ENCODE measurements at places on chromosomes 6 and 20.

DNA sequence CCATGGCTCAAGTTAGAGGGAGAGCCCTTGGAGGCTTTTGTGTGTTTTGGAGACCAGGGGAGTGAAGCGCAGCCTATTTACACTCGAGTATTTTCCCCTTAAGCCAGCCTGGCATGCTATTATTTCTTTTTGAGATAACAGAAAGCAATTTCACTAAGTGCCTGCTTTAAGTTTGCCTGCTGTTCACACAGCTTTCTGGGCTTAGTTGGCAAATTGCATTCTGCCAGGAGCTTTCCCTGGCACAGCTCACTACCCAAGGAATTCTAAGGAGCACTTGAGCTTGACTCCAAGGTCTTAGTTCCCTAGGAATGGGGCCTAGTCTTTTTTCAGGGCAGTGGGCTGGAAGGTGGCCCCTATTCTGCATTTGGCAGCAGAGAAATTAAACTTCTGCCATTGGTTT, 19.0 kb upstream of the ASXL1 start:
- DNase-seq, result no peak

DNA sequence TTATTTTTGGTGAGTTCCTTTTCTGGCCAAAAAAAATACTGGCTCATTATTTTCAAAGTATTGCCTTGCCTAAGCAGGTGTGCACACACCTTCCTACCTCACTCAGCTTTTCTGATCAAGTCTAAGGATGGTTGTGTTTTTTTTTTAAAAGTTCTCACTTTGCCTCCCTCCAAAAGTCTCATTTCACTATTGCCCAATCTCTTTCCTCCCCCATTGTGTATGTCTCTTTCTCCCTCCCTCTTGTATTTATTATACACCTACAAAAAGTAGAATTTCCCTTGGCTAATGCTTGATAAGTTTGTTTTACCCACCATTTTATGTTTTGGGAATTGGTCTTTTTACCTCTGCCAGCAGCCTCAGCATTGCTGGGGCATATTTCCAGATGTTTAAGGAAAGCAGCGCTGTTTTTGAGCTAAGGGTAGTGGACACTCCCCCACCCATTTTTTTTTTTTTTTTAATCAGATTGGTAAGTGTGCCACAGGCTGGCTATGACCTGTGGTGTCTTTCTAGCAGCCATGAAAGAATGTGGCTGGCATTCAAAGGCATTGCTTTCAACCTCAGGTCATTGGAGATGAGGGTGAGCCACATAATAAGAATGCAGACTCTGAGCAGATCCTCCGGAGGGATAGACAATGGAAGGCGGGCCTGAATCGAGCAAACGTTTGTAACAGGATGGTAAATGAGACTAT, 668.6 kb downstream of the UTRN start:
- DNase-seq, result no peak

GRCh38 chr20:49813305-49813974, 812 bp downstream of the SLC9A8 start:
- no peak for DNase-seq

GRCh38 chr20:39082622-39083398, 120.7 kb downstream of the DHX35 start:
- DNase-seq, result no peak

DNA sequence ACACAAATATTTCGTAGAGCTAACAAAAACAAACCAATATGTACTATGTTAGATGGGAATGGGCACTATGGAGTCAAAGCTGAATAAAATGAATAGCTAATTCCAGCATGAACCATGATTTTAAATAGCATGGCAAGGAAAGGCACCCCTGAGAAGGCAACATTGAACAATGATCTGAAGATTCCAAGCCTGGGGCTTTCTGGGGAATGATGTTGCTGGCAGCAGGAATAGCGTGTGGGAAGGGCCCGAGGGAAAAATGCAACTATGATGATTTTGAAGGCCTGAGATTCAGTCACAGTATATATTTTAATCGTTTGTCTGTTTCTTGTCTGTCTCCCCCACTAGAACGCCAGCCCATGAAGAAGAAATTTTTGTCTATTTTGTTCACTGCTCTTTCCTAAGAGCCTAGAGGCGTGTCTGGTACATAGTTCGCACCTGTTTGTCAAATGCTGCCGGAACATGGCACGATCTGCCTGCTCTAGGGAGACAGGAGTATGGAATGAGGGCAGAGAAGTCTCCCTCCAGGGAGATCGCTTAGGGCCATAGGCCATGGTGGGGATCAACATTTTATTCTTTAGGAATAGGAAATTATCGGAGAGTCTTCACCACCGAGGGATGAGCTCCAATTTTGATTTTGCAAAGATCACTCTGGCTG, 84.8 kb upstream of the EYA2 start:
- DNase-seq, result no peak

DNA sequence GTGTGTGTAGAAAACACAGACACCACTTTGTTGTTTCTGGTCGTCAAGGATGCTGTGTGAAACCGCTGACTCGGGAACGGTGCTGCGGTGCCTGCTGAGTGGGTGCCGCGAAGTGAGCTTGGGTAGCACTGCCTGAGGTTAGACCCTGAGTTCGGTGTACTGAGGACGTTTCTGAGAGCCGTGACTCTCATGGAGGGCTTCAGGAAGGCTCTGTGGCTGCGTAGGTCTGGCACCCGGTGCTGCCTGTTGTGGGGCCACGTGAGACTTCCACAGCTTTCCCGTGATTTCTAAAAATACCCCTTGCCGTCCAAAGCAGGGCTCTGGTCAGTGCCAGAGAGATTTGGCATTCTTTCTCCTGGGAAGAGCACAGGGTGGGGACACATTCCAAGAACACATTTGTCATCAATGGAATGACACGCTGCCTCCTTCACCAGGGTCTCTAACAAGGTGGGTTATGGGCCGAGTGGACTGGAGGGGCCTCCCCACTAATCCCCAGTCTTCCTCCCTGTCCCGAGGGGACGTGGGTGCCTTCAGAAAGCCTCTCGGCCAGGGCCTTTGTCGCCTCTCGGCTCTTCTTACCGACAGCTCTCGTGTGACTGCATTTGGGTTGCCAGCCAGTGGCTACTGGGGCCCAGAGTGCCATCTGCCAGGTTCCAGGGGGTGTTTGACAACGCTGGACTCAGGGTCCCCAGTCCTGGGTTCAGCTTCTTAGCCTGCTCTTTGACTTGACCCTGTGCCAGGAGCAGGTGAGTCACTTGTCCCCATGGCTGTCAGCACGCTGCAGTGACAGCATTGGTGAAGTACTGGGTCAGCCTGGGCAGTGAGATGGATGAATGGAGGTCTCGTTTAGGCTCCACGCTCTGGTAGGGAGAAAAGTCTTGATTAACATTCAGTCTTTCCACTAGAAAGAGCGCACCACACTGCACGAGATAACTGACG, 62.2 kb downstream of the SYNJ2 start:
- DNase-seq, result no peak

GRCh38 chr6:16274483-16274882, 36.1 kb downstream of the GMPR start:
- DNase-seq, result no peak

DNA sequence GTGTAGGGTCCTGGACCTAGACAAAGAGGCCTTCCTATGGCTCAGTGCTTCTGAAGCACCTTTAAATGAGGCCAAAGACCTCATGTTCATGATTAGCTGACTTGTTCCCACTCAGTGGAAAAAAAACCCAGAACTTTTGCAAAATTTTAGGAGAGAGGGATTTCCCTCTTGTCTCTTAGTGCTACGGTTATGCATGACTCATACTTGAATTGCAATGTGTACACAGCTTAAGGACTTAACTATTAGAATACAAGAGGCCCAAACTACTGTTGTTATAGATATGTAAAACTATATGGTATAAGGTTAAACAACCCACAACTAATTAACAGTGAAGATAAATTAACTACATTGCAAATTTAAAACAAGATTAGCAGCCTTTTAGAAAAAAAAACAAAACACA, 32.3 kb upstream of the HLA-A start:
- DNase-seq, result no peak

GRCh38 chr6:129191235-129191634, 308.3 kb downstream of the LAMA2 start:
- no peak for DNase-seq

DNA sequence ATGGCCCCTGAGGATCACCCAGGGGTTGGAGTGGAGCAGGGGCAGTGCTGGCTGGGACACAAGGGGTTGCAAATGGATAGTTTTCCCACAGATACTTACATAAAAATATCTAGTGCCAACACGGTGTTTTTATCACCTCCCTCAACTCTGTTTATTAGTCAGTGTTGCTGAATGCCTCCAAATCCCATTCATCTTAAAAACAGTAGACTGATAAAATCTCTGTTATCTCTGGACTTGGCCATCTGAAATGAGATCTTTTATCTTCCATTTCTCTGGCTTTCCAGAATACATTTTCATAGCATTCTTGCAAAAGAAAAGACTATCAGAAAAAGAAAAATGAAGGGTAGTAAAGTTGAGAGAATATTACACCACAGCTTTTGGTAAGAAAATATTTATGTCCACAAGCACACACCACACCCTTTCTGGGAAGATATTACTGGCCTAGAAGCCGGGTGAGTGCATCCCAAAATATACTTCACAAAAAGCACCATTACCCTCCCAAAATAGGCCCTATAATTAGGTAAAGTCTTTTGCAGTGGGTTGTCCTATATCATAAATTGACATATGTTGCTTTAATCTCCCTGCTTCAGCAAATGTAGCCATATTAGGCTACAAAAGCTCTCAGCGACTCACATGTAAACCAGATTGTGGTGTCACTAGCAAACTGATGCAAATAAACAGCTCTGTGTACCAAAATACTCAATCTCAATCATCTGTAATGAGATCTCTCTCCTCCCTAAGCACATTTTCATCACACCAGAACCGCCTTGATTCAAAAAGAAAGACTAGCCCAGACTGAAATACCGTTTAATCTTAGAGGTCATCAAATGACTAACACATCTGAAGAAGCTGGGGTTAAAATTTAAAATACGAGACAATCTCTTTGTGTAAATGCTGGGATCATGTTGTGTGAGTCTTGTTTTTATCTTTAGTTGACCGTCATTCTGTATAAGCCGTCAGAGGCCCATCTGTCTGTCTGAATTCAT, 96.7 kb downstream of the FYN start:
- DNase-seq, result no peak

DNA sequence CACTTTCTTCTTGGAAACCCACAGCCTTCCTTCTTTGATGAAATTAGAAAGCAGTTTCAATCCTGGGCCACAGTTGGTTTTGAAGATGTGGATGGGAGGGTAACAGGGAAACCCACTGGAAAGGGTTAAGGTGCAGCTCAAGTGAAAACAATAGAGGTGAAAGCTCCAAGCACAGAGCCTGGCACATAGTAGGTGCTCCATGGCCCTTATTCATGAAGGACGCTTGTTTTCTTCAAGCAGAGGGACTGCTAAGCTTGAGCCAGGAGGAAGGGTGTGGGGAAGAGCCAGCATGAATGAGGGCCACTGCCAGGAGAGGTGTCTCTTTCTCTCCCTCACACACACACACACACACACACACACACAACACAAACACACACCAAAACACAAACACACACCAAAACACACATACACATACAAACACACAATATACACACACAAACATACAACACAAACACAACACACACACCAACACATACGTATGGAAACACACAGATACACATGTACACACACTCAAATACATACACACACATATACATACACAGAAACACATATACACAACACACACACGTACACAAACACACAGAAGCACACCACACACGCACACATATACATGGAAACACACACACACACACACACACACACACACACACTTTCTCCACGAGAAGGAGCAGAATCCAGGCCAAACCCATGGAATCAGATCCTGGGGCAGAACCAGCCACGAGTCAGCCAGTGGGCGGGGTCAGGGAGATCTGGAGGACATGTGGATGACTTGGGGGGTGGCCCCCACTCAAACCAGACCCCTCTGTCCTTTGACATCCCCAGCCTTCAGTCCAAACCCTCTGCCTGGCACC, 23.7 kb upstream of the RBPJL start:
- DNase-seq, result no peak

- DNase-seq, result no peak
Measured at GRCh38 chr6:37172912-37173492, 3.0 kb downstream of the PIM1 start.

GRCh38 chr6:11813606-11814005, 35.0 kb upstream of the ADTRP start:
- DNase-seq, result no peak

- no peak for DNase-seq
Measured at GRCh38 chr6:37309046-37309445, 44.7 kb upstream of the RNF8 start.

- no peak for DNase-seq
Measured at GRCh38 chr20:33846291-33846935, 35.3 kb downstream of the CHMP4B start.

DNA sequence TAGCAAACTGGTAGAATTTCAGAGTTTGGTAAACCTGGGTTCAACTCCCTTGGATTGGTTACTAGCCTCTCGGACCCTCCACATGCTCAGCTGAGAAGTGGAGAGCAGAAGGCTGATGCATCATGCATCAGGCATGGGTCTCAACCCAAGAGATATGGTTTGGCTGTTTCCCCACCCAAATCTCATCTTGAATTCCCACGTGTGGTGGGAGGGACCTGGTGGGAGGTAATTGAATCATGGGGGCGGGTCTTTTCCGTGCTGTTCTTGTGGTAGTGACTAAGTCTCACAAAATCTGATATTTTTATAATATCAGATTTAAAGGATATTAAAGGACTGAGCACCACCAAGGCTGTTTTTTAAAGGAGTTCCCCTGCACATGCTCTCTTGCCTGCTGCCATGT, 75.1 kb downstream of the PPP1R3G start:
- no peak for DNase-seq

DNA sequence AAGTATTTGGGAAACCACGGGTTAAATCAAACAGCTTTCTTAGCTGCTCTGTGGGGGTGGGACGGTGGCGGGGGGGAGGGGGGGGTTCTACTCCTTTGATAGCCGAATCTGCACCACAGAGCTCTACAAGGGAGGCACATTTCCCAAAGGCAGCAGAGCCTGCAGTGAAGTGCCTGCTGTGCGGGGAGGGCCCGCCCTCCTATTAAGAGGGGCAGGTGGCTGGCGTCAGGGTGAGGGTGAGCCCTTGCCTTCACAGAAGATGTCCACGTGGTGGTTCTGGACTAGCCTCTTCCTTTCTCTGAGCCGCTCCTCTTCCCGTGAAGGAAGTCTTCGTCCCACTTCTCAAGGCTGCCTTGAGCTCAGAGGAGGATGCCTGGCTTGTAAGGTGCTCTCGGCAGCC, 174.9 kb upstream of the THBS2 start:
- no peak for DNase-seq

- DNase-seq, result no peak
Measured at GRCh38 chr6:134356405-134356804, 38.5 kb upstream of the SGK1 start.

DNA sequence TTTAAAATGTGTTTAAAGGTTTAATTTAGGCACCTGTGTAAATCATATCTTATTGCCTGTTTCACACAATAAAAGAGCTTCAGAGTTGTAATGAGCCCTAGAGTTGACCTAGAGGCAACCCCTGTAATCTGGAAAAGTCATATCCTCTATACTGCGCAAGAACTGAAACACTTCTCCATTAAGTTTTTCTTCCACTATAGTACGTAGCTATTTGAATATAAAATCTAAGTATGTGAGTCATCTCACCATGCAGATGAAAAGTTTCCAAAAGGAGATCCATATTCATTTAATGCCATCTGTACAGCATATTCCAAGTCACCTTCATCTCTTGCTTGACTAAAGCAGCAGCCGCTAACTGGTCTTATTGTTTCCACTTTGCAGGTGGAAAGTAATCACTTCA, 26.0 kb upstream of the TAAR1 start:
- no peak for DNase-seq

GRCh38 chr6:127103482-127103881, 15.0 kb upstream of the RSPO3 start:
- DNase-seq, result no peak

- no peak for DNase-seq
Measured at GRCh38 chr20:23832775-23833513, 6.4 kb upstream of the CST2 start.
